Endothelial cell of umbilical vein (primary cell): ENCODE measurements at places on chromosomes 3 and 15. TPM values are rescaled to one million over a fixed set of nuclear protein-coding genes. Genes with fewer than 3 reads are reported as not detected.

DNA sequence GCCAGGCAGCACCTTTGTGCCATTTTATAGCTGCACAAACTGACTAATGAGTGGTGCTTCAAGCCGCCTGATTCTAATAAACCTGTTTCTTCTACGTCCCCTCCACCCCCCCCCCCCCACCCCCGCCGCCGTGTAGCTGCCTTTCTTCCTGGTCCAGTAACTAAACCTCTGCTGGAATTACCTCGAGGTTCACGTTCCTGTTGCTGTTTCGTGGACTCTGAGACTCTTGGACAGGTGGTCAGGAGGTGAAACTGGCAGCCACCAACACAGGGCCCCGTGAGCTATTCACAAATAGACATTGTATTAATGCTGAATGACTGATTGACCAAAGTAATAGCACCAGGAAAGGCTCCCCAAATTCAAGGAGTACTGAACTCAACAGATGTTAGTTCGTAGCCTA, 73.9 kb downstream of the TRIM69 start:
- DNase-seq, result no peak

GRCh38 chr15:82936966-82937711, 15.4 kb downstream of the HOMER2 start:
- DNase-seq, result no peak

GRCh38 chr3:128903501-128903900, 24.1 kb downstream of the ACAD9 start:
- DNase-seq, result no peak

DNA sequence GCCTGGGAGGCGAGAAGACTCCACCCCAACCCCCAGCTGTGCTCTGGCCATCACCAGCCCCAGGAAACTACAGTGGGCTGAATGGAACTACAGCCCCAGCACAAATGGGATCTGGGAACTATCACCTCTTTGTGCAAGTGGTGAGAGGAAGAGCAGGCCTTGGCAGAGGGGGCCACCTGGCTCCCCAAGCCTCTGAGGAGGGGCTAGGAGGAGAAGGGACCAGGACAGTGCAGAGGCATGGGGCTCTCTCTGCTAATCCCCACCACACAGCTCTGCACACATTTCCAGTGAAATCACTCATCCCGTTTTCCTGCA, 31.6 kb downstream of the KY start:
- DNase-seq, result no peak

DNA sequence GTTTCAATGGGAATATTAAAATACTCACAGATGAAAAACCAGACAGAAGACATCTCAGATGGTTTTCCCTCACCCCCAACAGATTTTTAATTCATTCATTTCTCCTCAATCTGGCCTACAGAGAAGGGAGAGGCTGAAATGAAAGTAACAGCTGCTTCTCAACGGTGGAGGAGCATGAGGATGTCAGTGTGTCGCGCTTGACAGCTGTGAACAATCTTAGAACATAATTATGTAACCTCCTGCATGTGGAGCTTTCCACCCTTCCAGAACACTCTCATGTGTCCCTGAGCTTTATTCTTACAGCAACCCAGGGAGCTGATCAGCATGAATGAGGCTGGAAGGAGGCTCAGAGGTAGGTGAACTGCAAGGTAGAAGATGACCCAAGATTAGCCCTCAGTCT, 52.7 kb downstream of the MB21D2 start:
- DNase-seq, result no peak

MAP1A gene
- 0.68 and 0.78 TPM in 2 replicates for polyA plus RNA-seq

FGD5 gene
- 45.4 and 49.6 TPM in 2 replicates for polyA plus RNA-seq

SAXO2 gene
- 0.98 and 1.5 TPM in 2 replicates for polyA plus RNA-seq

DNA sequence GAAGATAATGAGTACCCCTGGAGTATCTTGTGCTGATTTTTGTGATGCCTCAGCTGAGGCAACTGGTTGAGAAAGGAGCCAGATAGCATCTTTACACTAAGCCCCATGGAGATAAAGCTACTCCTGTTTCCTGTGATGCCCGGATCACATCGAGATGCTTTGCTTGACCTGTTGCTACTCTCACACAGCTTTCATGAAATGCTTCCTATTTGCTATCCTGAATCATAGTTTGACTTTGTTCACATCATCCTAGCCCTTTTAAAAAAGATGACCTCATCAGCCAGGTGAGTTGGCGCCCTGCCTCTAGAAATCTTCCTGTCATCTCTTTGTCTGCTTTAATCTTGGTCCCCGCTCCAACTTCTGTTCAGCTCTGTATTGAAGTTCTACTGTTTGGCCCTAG, 409.6 kb upstream of the TBL1XR1 start:
- no peak for DNase-seq

DNA sequence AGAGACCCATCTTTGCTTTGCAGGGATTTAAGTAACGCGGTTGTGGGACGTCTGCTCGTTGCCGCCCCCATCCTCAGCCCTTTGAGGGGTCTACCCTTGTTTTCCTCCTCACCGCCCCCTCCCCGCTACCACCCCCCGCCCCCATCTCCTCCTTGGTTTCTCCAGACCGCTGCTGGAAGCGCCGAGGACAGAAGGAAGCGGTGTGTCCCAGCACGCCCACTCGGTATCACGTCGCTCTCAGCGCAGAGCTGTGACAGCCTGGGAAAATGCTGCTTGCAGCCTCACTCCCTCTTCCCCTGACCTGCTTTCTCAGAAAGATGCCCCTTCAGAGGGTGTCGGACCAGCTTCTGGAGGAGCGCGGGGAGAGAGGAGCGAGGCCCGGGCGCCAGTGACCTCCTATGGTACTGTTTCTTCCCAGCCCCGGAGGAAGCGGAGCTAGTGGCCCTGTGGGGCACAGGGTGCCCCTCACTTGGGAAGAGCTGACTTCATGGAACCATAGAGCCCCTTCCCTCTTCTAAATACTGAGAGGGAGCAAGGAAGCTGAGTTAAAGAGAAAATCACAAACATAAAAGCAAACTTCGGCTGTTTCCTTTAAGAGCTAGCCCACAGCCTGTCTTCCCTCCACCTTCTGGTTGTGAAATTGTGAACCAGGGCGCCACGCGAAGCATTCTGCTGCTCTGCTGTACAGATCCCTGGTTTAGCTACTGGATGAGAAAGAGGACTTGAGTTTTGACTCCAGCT, 698 bp downstream of the IL1RAP start:
- DNase-seq, result peak; percentile 57

GRCh38 chr3:158958873-158959272, 157.0 kb downstream of the MFSD1 start:
- DNase-seq, result no peak

GRCh38 chr15:38539008-38539343, 25.6 kb downstream of the RASGRP1 start:
- DNase-seq, result no peak

VEPH1 gene
- polyA plus RNA-seq, result 36.7 and 42.9 TPM in 2 replicates

DNA sequence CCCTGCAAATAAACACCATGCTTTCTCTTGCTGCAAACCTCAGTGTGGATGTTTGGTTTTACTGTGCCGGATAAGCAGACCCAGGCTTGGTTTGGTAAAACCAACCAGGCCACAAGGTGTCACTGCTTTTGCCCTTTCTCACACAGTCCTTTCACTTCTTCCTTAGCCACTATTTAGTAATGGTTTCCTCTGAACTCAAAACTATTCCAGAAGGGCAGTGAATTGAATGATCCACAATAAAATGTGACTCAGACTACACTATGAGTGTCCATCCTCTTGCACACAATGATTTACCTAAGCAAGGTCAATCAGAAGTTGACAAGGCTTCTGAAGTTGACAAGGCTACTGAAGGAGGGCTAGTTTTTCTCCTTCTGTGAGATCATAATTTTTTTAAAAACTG, 552.4 kb upstream of the CCDC54 start:
- DNase-seq, result peak; percentile 42

ADAMTSL3 gene
- polyA plus RNA-seq, result not detected in 2 replicates

- DNase-seq, result peak; percentile 59
Observed at GRCh38 chr3:29440413-29441305, 159.8 kb downstream of the RBMS3 start.

DNA sequence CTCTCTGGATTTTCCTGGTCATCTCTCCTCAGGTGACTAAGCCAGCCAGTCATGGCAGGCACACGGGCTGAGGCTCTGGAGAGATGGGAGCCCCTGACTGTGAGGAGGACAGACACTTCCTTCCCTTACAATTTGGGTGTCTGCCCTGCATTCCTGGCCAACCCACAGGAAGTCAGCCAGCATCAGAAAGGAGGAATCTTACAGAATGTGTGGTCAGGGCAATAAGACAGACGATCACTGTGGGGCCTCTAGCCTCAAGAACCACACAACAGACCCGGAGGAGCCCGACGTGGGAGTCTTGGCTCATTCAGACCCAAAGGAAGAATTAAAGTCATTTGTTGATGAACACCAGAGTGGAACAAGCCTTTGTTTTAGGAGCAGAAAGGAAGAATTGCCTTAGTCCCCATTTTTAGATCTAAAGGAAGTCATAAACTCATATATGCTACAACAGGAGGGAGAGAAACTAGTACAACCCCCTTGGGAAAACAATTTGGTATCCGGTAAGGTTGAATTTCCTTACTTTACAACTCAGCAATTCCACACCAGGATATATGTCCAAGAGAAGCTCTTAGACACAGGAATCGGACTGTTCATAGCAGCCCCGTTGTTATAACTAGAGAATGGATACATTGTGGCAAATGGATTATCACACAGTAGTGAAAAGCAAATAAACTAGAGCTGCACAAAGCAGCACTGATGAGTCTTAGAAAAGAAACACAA, 62.2 kb downstream of the ABTB1 start:
- peak; percentile 75 for DNase-seq

DNA sequence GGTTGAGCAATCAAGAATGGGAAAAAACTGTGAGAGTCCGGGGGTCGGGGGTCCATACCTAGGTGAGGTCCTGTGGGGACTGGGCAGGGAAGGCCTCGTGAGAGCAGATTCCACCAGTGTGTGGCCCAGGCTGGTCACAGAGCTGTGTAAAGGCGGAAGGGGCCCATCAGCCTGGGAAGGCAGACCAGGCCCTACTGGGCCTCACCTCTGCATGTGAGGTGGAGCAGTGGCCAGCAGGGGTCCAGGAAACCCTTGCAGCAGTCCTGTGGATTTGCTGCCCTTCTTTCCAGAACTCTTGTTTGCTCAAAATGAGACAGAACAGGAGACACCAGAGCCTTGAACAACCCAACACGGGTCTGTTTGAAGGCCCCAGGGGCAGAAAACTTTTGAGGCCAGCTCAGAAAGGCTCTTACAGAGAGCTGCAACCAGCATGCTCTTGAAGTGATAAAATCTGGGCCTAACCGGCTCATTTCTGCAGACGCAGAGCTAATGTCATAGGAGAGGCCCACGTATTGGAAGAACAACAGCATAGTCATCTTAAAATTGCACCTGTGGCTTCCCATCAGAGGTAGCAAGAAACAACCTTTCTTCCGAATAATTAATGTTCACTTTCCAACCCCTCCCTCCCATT, 30.3 kb upstream of the HHATL start:
- no peak for DNase-seq

GRCh38 chr3:175082631-175083030, 223.5 kb downstream of the NAALADL2 start:
- DNase-seq, result no peak

DNA sequence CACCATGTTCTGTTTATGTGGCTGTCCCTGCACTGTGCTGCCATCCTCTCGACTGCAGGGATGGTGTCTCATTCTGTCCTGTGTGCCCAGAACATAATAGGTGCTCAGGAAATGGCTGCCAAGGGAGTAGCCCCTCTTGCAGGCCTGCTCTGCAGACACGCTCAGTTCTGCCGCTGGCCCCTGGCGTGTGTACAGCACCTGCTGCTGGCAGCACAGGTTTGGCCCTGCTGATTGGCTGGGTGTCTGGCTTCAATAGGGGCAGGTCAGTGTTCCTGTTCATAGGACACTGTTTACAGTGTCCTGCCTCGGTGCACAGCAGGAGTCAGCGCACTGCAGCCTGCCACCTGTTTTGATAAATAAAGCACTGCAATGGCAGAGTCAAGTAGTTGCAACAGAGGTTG, 146.9 kb downstream of the DNAJB8 start:
- DNase-seq, result no peak

DNA sequence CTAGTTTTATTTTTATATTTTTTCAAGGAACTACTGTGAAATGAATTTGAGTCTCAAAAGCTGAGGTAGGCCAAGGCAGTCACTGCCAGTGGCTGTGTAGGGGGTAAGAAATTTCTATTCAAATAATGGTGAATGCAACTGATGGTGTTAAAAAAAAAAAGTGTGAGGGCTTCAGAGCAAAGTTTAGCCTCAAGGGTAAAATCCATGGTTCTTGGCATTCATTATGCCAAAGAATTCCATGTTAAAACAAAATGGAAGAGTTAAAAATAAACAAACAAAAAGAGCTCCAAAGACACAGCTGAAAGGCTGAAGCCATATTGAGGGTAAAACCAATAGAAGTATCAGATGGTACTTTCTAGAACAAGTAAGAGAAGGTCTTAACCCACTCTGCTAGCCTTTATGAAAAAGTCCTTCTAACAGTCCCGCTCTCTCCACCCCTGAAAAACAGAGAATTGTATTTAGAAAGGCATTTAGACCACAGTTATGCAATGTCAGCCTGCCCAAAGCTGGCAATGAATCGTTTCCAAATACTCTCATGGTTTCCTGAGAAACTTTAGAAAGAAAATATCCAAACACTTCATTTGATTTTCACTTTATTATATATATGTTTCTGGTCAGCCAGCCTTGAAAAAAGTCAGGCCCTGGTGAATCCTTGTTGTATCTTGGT, 158.4 kb upstream of the GMNC start:
- no peak for DNase-seq

DNA sequence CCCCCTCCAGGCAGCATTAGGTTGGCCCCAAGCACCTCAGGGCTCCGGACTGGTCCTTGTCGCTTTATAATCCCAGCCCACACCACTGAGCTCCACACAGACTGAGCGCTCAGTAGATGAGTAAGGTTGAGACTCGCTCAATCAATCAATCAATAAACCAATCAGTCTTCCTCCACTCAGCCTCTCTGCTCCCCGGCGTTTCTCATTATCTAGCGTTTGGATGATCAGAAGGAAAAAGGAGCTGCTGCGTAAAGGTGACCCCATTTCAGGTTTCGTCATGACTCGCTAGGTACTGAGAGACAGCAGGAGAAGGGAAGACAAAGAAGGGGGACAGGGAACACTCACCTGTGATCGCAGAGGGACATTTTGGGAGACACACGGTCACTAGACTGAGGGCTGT, 41.2 kb downstream of the ZNF710 start:
- DNase-seq, result no peak

GRCh38 chr3:71859123-71859519, 74.2 kb upstream of the PROK2 start:
- peak; percentile 8 for DNase-seq

DNA sequence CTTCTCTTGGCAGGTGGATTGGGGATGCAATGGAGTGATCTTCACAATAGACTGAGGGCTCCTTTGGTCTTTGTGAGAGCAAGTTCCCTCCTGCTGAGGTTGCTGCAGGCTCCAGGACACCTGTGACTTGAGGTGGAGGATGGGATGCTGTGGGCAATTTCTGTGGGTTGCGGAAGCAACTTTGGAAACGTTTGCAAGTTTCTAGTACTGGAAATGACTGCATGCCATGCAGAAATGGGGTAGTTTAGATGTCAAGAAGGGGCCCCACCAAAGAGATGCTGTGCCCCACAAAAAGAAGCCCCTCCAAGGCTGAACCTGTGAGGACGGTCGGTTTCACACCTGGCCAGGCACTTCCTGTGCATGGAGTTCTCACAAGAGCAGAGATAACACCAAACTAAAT, 80.4 kb upstream of the XCR1 start:
- DNase-seq, result no peak

GRCh38 chr3:183896610-183897009, 11.9 kb upstream of the PARL start:
- DNase-seq, result no peak

- no peak for DNase-seq
Observed at GRCh38 chr3:195836476-195837135, 24.9 kb upstream of the MUC4 start.

GOLGA8K gene
- 0.10 TPM in 1 of 2 replicates, not detected in the other for polyA plus RNA-seq
